ENCODE measurements at places on chromosomes 11 and 22.
A peak's percentile ranks its signal among the peaks of the same experiment; 100 is the strongest.

GRCh38 chr11:74090701-74091100 is 80.1 kb downstream of the C2CD3 start:
- no peak for DNase-seq

GRCh38 chr11:112644410-112645131 is 316.6 kb upstream of the NCAM1 start:
- DNase-seq: no peak

- peak; percentile 68 for DNase-seq
These were observed 5.8 kb upstream of the PPP6R3 start for GRCh38 chr11:68454767-68455166.

DNA sequence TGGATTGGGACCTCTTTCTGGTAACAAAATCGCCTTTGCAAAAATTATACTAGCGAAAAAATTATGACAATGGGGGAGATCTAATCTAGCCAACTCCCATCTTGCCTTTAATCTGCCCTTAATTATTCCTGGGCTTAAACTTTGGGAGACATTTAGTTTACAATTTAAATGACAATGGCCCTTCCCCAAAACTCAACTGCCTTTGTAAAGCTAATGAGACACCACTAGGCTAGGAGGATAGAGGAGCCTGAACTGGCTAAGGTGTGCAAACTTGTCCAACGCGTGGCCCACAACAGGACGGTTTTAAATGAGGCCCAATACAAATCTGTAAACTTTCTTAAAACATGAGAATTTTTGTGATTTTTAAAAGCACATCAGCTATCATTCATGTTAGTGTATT is 67.3 kb downstream of the RSF1 start:
- DNase-seq: peak; percentile 83

DNA sequence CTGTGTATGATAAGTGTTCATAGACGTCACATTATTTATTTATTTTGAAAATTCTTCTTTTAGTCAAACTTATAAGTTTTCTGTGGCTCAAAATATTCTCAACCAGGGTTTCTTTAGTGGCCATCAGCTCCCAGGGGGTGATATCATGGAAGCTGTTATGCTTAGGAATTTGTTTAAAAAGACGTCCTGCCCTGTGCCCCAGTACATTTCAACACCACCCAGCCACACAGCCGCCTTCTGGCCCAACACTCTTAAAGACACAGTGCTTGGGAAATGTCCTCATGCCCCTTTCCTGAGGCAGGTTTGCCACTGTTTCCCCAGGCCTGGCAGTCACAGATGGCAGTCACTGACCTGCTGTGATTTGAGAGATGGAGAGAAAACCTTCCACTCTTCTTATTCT is 19.9 kb downstream of the TSKU start:
- DNase-seq: no peak

GRCh38 chr11:19953336-19953735 is 206.9 kb downstream of the DBX1 start:
- DNase-seq: peak; percentile 84

DNA sequence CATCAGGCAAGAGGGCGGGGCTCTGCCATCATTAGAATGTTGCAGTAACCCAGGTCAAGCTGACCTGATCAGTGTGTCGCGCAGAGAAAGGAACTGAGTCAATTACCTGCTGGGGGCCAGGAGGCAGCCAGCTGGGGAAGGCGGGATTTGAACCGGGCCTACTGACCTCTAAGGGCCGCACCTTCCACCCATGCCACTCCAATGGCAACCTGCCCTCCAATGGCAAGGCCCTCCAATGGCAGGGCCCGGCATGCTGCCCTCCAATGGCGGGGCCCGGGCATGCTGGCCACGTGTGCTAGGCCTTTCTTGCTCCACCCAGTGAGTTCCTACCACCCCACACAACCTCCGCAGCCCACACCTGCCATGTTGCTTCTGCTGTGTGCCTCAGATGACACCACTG is 407.6 kb downstream of the CTTN start:
- no peak for DNase-seq

DNA sequence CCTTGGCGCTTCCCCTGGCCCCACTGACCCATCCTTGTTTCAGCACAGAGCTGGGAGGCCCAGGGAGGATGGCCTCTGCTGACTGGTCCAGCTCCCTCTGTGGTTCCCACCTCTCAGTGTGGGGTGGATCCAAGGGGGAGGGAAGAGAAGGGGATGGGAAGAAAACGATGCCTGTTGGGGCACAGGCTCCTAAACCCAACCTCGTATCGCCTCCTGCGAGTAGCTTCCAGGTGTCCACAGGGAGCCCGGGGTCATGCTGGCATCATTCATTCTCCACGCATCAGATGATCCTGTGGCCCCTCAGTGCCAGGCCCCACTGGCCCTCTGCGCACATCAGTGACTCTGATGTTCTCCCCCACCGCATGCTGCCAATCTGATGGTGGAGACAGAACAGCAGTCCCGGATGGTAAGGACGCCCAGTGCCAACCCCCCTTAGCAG is 5.1 kb downstream of the MYEOV start:
- no peak for DNase-seq

- no peak for DNase-seq
These were observed 13.7 kb downstream of the MS4A13 start for GRCh38 chr11:60528934-60529333.

GRCh38 chr11:3155691-3156258 is 9.3 kb downstream of the OSBPL5 start:
- DNase-seq: no peak

DNA sequence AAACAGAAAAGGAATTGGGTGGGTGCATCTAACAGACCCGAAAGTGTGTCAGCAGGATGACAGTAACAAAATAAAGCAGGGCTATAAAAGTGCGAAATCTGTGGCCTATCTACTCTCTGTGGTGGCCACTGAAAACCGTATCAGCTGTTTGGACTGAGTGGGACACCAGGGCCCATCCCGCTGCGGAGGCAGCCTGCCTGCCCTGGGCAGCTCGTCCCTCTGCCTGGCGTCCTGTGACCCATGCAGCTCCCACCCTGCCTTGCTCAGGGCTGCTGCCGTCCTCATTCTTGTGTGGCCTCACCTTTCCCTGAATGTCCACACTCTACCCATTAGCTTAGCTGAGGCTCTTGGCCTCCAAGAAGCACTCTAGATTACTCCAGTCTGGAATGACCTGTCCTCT is 30.4 kb downstream of the CARS1 start:
- DNase-seq: no peak

DNA sequence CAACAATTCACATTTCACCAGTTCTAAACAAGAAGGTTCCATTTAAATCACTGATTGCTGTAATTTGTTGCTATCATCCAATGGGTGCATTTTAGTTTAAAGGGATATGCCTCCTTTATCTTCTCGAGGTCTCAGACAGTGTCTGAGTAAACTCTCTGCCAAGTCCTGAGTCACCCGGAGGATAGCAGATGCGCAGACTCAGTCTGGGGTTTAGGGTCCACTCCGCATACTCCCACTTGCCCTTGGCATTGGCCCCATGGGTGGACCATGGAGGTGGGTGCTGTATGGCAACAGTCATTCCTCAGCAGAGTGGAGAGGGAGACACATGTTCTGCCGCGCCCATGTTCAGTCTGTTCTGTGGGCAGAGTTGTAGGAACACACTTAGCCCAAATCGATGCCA is 65.4 kb upstream of the CRTAM start:
- no peak for DNase-seq

DNA sequence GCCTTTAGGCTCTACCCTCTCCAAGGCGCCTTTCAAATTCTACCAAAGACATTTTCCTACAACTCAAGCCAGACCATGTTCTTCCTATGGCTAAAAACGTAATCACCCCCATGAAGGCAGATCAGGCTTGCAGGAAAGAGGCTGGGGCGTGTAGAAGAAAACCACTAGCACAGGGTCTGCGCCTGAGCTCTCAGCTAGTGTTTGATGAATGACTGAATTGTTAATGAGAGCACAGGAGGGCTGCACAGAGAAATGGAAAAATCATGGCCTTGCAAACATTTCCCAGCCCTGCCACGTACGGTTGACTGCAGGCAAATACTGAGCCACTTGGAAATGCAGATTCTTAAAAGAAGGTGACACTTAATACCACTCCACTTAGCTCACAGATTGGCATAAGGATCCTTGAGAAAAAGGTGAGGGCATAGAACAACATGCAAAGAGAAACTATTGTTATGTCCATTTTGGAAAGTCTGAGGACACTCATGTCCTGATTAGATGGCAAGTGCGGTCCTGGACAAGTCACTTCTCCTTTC is 148.6 kb downstream of the NXPE2 start:
- no peak for DNase-seq

DNA sequence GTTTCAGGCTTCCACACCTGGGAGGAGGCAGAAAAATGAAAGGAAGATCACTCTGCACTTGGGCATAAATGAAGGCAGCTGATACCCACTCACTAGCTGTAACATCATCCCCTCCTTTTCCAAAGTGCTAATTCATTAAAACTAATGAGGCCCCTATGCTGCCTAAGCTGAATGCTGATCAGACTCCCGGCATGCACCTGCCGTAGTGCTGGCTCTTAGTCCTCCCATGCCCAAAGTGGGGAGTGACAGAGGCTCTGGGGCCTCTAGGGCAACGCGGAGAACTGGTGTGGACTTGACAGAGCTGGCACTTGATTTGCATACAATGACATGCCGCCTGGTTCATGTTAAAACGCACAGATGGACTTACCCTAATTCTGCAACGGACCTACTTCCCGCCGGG is 96.5 kb upstream of the NCAM1 start:
- no peak for DNase-seq

GRCh38 chr11:101158119-101158518 is 28.5 kb upstream of the PGR start:
- no peak for DNase-seq

- no peak for DNase-seq
These were observed 102.9 kb upstream of the FGF3 start for GRCh38 chr11:69922015-69922595.

GRCh38 chr11:33521384-33521783 is 179.2 kb downstream of the C11orf91 start:
- no peak for DNase-seq

- no peak for DNase-seq
These were observed 8.0 kb downstream of the RAC2 start for GRCh38 chr22:37235897-37236607.

DNA sequence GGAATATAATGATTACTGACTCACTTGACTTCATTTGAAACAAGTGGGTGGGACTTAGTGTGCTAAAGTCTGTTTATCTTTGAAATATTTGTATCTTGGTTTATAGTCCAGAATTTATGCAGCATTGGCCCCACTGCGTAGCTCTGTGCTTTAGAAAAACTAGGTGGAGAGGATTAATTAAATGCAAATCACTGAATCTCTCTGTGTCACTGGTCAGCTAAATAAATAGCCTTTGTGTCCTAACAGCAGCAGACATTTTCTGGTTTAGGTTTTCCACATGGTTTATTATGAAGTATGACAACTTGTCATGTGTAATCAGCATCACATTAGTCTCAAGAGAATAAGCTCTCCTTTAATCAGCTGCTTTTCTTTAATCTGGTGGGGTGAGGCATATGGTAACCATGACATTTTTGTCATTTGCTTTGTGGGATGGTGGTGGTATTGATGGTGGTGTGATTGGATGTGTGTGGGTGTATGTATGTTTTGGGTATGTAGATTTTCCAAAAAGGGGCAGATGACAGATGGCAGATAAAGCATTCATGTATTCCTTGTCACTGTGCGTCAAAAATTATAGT is 33.9 kb downstream of the BCL2L13 start:
- DNase-seq: no peak

- no peak for DNase-seq
These were observed 5.7 kb upstream of the FBXO3 start for GRCh38 chr11:33779849-33780528.

- DNase-seq: peak; percentile 20
These were observed 440.5 kb downstream of the MIAT start for GRCh38 chr22:27097933-27098332.

GRCh38 chr11:77302752-77303151 is 1.3 kb upstream of the GDPD4 start:
- no peak for DNase-seq

DNA sequence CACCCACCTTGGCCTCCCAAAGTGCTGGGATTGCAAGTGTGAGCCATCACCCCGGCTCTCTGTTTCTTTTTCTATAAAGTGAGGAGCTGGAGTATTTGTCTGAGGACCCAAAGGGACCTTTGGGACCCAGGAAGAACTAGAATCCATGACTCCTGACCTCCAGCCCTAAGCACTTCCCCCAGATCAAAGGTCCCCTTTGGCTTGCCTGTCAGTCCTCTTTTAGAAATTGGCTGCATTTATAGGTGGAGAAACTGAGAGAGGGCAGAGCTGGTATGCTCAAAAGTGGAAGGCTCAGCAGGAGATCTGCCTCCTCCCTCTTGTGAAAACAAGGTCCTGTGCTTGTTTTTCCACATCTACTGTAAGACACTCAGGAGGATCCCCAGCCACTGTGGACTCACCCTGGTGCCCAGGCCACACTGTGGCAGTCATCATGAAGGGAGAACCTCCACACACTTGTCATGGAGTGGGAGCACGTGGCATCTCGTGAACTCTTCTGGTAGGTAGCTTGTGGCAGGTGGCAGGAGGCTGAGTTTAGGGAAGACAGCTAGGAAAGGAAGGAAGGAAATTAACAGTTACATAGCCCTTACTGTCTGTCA is 12.4 kb upstream of the PLEKHA7 start:
- DNase-seq: no peak

- peak; percentile 83 for DNase-seq
These were observed 23.3 kb downstream of the ARL14EP start for GRCh38 chr11:30346068-30346688.

- DNase-seq: no peak
These were observed 115.3 kb upstream of the TBCEL start for GRCh38 chr11:120908461-120909181.

GRCh38 chr11:44329472-44330230 is 19.7 kb upstream of the ALX4 start:
- DNase-seq: no peak

- DNase-seq: peak; percentile 74
These were observed 8.7 kb upstream of the PAX6 start for GRCh38 chr11:31819621-31820437.

GRCh38 chr11:73510877-73511276 is 87.0 kb downstream of the FAM168A start:
- DNase-seq: no peak

Measured in GM23338 (cell line).